ENCODE measurements at places on chromosomes 16 and 17.

GRCh38 chr17:47987240-47987835 lies 16.4 kb downstream of the CDK5RAP3 start:
- no peak for DNase-seq

- peak; percentile 32 for DNase-seq
Observed at GRCh38 chr17:79624718-79625478, 14.0 kb upstream of the RBFOX3 start.

DNA sequence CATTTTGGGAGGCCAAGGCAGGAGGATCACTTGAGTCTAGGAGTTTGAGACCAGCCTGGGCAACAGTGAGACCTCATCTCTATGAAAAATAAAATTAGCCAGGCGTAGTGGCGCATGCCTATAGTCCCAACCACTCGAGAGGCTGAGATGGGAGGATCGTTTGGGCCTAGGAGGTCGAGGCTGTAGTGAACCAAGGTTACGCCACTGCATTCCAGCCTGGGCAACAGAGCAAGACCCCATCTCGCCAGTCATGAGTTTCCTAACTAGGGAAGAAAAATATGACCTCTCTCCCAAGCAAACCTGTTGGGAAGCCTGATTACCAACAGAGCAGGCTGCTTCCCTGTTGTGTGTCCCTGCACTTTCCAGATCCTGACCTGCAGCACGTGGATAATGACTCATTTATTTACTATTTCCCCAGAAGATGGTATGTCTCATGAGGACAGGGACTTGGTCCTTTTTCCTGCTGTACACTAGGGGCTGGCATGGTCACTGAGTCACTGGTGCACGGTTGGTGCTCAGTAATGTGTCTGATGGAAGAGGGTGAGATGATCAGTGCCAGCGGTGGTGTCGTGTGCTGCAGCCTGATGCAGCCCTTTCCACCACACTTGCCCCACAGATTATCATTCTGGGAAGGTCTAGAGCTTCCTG lies 30.8 kb downstream of the NMT1 start:
- DNase-seq: no peak

- DNase-seq: no peak
Observed at GRCh38 chr16:84027625-84028024, 15.0 kb downstream of the SLC38A8 start.

DNA sequence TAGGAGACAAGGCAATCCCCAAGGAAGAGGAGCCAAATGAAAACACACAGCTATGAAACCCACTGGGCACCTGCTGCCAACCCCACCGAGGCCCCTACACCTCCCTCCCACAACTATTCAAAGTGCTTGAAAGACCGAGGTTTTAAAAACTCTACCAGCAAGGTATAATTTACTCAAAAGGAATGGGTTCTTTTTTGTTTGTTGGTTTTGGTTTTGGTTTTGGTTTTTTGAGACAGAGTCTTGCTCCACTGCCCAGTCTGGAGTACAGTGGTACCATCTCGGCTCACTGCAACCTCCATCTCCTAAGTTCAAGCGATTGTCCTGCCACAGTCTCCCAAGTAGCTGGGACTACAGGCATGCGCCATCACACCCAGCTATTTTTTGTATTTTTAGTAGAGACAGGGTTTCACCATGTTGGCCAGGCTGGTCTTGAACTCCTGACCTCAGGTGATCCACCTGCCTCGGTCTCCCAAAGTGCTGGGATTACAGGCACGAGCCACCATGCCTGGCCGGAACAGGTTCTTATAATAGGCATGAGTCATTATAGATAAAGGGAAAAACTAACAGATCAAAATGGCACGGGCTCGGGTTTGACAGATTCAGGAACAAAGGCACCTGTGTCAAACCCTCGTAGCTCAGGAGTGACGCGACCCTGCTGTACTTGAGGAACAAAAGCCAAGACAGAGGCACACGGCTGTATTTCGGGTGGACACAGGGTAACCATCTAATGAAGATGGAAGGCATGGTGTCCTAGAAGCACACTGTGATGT lies 40.7 kb downstream of the COTL1 start:
- no peak for DNase-seq

DNA sequence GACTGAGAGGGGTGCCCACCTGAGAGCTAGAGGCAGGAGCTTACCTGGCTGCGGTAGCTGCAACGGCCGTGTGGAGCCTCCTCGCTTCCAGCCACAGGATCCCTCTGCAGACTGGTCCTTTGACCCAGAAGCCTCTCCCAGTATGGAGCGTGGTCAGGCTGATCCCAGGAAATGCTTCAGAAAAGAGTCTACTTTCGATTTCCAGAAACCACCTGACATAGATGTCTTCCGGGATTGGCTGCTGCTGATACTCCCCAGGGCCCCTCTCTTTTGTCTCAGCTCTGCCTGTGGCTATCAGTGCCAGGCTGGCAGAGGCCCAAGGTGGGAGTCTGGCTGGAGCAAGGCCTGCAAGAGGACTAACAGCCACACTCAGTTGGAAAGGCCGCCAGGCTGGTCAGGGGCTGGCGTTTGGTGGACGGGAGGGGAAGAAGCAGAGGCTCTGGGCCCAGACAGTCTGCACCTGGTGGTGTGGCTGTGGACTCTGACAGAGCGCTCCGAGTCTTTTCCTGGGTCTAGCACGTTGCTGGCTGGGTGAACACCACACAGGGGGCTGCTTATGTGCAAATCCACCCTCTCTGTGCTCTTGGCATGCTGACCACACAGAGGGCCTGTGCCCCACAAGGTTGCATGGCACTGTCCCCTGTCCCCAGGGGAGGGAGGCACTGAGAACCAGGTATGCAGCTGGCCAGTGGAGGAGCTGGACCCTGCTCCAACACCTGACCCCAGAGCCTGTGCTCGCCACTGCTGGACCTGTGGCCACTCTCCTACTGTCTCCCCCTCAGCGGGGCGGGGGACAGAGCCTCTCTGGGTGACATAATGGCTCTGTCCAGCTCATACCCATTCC lies at the start of gene LGALS3BP:
LGALS3BP (minus strand) TSS at position 144 of the 844 bp plus-strand sequence. CDS start 2,732 bp downstream, outside the sequence.
- DNase-seq: peak; percentile 67

DNA sequence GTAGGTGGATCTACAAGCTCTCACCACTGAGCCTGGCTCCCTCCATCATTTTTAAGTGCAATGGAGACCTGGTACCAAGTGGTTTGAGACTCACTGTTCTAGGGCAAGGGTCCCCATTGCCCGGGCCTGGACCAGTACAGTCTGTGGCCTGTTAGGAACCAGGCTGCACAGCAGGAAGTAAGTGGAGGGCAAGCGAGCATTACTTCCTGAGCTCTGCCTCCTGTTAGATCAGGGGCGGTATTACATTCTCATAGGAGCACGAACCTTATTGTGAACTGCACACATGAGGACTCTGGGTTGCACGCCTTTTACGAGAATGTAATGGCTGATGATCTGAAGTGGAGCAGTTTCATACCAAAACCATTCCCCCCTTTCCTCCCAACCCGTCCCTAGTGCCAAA lies 6.8 kb upstream of the ZNF594 start:
- no peak for DNase-seq

GRCh38 chr17:37813751-37814150 lies 68.9 kb upstream of the HNF1B start:
- no peak for DNase-seq

GRCh38 chr16:68902969-68903345 lies 59.6 kb downstream of the TANGO6 start:
- DNase-seq: no peak

DNA sequence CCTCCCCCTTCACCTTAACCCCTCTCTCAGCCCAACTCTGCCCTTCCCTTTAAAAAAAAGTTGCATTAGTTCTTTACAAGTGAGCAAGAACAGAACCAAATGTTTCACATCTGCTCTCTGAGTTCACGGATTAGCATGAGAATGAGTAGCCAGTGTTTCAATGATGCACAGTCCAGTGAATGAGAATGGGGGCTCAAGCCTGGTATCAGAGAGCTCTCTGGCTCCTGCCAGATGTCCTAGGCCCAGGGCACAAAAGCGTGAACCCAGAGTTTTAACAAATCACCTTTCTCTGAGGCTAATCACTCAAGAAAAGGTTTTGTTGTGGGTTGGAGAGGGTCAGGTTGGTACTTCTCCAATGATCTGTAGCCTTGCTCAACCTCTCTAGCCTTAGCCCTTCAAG lies 41.5 kb upstream of the HS3ST3A1 start:
- DNase-seq: no peak

- DNase-seq: no peak
Observed at GRCh38 chr16:24681793-24682192, 47.7 kb upstream of the TNRC6A start.

- DNase-seq: no peak
Observed at GRCh38 chr17:32940706-32941390, 12.9 kb downstream of the TMEM98 start.

- no peak for DNase-seq
Observed at GRCh38 chr17:7141824-7142223, 27.2 kb upstream of the ASGR2 start.

DNA sequence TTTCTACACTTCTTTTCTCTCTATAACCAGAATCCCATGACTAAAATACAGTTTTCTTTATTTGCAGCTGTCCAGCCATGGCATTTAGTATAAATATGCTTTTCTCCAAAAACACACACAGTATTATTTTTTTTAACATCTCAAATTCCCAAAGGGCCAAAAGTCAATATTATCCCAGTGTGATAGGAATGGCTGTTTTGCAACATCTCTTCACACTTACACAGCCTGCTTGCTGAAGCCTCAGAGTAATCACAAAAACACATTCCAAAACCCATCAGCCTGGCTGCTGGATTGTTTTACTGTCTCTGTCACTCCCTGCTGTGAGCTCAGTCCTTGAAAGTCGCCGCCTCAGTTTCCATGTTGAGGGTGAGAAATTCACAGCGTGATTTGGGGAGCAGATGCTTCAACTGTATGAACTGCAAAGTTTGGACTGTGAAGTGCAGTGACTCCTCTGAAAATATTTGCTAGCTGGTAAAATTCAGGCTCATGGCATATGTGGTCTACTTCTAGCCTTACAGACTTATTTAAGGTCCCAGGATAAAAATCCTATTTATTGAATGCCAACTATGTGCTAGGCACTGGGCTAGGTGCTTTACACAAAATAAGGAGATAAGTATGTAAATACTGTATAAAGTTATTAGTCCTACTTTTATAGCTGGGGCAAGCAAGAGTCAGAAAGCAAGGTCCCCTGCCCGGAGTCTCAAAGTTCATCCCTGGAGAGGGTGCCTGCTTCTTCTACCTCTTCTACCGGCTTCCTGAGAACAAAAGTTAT lies 116.5 kb downstream of the SOCS1 start:
- no peak for DNase-seq

DNA sequence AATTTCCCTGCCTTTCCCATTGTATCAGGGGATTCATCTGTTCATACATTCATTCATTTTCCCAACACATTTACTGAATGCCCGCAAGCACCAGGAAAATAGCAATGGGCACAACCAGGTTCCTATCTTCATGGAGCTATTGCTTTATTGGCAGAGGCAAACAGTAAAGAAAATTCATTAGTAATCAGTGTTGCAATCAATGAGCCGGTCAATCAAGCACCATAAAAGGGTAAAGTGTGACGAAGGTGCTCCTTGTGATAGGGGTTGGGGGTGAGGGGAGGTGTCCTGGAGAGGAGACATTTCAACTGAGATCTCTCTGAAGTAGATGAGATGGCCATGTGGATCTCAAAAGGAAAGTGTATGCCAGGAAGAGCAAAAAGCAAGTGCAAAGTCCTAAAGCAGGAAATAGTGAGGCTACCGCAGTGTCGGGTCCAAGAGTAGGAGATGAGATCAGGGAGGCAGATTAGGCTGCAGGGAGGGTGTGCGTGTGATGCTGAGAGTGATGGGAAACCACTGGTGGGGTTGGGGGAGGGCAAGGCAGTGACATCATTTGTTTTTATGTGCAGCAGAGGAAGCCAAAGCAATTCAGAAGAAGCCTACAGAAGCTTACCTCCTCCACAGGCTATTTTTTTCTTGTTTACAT lies 28.4 kb downstream of the CDH13 start:
- DNase-seq: no peak

DNA sequence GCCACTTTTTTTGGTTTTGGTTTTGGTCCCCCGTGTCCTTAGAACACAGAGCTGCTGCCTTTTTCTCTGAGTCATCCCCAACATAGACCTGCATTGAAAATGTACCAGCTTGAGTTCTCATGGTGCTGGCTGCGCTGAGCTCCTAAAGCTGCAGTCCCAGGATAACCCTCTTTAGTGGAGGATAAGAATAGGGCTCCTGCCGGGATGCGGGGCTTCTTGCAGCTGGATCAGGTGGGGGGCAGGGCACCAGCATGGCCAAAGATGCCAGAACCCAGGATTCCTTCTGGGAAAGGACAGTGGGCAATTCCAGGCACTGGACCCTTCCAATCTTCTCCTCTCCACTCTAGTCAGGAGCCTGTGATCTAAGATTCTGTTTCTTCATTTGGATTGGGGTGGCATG lies 8.3 kb upstream of the CLUH start:
- DNase-seq: no peak

GRCh38 chr16:72845322-72846020 lies 202.5 kb downstream of the ZFHX3 start:
- DNase-seq: no peak

GRCh38 chr16:29756654-29757053 lies 10.9 kb upstream of the C16orf54 start:
- DNase-seq: no peak

DNA sequence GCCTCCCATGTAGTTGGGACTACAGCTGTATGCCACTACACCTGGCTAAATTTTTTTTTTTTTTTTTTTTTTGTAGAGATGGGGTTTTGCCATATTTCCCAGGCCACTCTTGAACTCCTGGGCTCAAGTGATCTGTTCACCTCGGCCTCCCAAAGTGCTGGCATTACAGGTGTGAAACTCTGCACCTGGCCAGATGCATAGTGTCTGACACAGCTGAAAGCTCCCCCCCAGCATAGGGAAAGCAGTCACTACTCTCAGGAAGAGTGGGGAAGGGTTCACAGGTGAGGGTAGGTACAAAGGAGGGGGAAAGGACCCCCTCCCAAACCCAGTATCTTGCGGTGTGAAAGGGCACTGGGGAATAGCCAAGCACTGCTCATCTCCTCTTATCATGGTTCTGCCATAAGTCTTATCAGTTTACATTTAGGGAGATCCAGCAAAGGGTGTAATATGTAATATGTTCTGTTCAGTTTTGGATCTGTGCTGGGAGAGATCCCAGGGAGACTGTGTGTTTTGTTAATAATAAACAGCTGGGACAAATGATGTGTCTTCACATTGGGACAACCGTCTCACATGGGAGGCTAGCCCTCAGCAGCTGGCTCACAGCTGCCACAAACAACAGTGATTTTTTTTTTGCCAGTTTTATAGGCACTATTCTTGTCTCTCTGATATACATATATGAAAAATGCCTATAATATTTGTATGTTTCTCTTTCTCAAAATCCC lies 6.8 kb upstream of the CAVIN1 start:
- no peak for DNase-seq

DNA sequence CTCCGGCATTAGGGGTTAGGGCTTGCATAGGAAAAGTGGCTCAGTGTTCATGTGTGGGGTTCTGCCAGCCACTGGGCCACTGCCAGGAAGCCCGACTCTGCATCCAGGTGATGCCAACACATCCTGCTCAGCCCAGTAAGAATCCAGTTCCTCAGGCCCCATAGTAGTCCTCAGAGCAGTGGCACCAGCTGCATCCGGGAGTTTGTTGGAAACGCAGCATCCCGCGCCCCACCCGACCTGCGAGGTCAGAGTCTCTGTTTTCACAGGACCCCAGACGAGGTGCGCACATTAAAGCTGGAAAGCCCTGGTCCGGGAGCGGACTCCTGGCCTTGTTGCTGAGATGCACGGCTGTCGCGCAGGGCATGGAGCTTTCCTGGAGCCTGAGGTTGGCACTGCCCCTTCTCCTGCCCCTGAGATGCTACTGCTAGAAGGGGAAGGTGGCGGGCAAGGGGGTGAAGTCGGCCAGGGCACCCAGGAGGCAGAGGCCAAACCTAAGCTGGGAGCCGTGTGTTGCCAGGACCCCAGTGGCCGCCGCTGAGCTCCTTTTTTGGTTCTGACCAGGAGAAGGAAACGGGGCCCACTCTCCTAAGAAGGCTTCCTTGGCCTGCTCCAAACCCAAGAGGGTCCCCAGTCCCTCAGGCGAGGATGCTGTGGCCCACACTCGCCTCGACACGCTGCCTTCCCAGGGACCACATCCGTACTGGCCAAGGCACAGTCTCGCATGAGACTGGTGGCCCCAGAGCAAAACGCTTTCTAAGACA lies 44.4 kb downstream of the NOS2 start:
- no peak for DNase-seq

All from right forelimb (tissue), 1 donor.